ENCODE measurements at places on chromosomes 5 and 9.

DNA sequence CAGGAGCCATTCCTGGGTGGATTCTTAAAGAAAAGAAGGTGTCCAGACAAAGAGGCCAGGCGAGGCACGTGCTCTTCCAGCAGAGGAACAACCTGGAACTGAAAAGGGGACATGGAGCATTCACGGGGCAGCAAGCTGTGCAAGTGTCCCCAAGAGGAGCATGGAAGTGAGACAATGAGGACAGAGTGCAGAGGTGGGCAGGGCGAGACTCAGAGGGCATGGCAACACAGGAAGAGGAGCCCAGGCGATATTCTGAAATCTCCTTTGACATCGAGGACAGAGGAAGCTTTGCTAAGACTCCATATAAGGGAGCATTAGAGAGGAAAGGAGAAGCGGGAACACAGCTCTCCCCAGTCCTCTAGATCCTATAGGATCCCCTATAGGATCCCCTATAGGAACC, 29.4 kb upstream of the SPATA31E1 start:
- DNase-seq: no peak

DNA sequence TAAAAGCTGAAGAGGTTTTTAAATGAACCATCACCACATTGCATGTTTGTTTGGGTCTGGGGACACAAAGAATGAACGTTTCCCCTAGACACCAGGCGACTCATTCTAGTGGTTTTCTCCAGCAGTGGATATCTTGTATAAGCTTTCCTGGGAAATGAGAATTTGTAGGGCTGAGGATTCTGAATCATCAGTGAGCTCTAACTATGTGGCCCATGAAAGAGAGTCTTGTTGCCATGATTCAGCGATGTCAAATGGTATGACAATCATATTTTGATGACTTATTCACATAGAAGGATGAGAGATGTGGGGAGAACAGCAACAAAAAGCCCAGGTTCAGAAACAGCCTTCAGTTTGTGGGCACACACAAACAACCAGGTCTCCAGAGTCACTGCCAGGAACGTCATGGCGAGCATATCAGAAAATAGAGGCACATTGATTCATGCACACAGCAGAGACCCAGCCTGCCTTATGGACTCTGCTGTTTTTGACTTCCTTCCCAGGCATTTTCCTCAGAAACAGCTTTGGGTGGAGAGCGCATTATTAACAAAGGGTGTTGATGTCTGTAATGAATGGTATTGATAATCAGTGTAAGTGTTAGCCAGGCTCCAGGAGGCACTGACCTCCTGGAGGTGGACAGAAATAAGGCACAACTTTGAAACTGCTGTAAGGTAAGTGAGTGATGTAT, 13.3 kb downstream of the ZNF474 start:
- no peak for DNase-seq

GRCh38 chr5:17365811-17366138, 132.3 kb upstream of the TAF11L2 start:
- DNase-seq: no peak

DNA sequence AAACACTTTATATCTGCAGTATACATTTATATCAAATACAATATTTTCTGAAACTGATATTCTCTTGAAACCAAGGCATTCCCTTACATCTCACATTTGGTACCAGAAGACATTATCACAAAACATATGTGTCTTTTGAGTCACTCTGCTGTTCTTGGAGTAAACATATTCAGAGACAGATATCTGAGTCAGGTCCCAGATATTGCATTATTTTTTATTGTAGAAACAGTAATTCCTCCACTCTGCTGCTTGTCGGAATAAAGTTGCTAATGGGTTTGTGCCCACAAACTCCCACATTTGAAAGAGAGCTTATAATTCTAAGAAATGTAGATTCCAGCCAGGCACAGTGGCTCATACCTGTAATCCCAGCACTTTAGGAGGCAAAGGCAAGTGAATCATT, 261.1 kb upstream of the DAPK1 start:
- no peak for DNase-seq

DNA sequence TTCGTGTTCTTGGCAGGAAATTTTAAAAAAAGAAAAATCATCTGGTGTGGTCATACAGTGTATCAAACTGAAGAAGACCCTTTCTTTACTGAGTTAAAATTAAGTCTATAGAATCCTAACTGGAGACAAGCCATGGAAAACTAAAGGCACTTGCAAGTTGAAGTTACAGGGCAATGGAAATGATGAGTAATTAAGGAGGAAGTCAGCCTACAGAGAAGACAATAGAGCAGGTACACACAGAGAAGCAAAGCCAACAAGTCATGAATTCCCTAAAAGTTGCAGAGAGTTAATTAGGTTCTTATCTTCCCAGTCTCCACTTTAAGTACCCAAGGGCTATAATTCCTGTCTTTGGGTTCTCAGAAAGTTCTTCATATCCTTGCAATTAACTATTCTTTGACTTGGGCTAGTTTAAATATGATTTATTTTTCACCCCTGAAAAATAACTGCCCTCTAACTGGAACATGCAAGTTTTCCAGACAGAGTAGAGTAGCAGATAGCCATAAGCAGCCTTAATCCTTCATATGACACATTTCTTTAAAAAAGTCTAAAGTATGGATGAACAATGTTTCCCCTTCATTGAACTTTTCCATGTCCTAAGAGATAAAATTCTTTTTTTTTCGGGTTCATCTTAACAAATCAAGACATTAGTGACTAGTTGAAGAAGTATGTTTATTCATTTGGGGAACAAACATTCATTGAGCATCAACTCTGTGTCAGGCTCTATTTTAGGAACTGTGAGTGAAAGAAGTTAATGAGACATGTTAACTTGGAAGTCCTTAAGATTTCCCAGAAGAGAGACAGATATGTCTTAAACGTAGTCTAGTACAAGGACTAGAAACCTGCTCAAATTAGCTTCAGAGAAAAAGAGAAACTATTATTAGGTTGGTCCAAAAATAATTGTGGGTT, 5.2 kb upstream of the ITGA2 start:
- DNase-seq: no peak

DNA sequence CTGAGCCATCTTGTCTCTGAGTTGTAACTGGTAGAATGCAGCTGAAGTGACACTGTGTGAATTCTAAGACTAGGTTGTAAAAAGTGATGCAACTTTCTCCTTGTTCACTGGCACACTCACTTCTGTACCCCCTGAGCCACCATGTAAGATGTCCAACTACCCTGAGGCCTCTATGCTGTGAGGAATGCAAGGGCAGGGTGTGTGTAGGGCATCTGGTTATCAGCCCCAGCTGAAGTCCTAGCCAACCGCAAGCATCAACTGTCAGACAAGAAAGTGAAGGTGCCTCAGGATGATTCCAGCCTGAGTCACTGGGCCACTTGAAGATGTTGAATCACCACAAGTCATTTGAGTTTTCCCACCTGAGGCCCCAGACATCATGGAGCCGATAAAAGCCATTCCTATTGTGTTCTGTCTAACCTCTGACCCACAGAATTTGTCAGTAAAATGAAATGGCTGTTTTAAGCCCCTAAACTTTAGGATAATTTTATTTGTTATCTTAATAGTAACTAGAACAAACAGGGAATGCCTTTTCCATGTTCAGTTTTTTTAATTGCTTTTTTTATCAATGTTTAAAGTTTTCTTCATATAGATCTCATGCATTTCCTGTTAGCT, 18.7 kb upstream of the RHOBTB3 start:
- DNase-seq: peak; percentile 48

DNA sequence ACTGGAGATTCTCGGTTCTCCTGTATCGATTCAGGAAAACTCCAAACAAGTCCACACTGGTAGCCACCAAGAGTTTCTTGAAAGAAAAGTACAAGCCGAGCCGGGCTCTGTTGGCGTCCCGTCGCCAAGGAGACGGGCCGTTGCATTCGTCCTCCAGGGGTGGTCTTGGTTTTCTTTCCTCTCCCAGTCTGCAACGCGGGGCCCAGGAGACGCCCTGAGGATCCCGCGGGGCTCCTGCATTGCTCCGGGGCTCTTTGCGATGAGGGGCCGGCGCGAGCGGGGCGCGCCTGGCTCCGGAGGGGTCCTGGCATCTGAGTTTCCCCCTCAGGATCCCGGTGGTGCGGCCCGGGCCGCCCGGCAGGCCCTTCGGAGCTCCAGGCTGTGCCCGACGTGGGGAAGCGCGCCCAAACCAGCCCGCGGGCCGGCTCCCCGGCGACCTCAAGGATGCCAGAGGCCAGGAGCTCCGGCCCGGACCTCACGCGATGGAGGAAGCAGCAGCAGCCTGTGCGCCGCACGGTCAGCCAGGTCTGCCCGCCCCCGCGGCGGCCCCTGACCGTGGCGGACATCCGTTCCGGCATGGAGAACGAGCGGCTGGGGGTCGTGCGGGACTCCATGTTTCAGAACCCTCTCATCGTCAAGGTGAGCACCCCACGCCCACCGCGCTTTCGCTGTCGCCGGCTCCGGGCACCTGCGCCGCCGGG, at the start of gene CFAP77:
TSS of gene CFAP77 (plus strand) at position 384 of the 701 bp plus-strand sequence. CDS start at position 445, 61 bp downstream.
- DNase-seq: peak; percentile 28

GRCh38 chr5:132070460-132071337, 2.9 kb upstream of the CSF2 start:
- peak; percentile 58 for DNase-seq

DNA sequence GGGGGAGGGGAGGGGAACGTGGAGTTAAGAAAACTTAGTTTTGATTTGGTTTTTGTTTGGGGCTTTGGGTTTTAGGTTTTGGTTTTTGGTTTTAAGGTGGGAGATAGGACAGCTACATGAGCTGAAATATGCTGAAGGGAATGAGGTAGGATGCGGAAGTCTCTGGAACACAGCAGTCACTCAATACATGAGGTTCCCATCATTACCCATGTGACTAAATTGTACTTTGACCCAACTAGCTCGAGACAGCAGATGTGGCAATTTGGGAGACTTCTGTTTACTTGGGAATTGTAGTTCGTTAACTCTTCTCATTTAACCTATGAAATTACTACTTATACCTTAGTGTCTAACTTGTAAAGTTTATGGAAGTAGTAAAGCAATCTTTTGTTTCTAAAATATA, 124.2 kb downstream of the TLE1 start:
- DNase-seq: no peak

DNA sequence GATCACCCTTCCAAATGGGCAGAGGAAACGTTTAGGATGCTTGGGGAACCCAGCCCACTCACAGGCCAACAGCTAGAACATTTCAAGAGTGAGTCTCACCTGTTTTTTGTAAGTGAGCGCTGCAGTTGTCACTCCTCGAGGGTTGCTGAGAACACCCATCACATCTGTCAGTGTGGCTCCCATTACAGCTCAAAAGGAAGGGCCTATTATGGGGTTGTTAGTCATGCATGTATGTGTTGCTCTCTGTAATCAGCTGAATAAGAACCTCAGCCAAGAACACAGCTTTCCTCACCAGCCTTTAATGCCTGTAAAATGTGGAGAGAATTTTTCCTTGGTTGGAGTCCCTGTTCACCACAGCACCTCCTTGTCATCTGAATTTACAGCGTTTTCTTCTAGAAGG, 196.3 kb upstream of the KLF4 start:
- DNase-seq: no peak

DNA sequence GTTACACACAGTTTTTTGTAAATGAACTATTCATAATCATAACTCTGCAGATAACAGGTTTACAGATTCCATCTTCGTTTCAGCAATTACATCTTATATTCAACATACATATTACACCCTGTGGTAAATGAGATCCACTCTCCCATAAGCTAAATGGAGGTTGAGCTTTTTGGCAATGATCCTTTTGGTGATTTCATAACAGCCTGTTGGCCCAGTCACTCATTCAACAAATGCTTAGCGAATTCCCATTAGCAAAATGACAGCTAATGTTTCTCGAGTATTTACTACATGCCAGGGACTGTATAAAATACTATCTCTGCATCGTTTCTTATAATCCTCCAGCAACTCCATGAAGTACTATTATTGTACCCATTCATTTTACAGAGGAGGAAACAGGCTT, 25.4 kb upstream of the AGXT2 start:
- no peak for DNase-seq

DNA sequence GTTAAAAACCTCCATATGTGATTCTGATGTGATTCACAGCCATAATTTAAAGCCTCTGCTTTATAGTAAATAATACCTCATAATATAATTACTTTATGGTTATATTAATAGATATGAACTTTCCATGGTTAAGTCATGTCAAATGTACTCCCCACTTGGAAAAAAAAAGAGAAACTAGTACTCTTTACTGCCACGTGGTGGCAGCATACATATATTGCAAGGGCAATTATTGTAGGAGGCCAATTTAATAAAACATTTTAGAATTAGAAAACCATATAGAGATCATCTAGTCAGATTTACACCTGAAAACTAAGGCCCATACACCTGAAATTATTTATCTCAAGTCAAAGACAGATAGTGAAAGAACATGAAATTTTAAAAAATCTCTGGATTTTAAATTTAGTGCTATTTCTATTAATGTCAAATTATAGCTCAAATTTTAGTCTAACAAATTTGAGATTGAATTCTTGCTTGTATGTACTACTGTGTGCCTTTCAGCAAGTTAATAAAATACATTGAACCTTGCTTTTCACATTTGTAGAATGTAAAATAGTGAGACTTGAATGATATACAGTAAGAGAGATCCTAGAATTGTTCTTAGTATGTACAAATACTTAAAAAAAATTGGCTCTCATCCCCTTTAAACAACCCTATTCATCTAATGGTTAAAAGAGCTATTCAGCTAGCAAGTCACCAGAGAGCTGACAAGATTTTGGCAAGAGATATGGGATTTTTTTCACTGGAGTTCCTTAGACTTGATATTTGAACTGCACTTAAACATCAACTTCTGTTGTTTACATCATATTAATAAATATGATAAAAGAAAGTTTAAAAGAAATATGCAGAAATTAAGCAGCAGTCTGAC, 603.8 kb downstream of the TLE4 start:
- no peak for DNase-seq

DNA sequence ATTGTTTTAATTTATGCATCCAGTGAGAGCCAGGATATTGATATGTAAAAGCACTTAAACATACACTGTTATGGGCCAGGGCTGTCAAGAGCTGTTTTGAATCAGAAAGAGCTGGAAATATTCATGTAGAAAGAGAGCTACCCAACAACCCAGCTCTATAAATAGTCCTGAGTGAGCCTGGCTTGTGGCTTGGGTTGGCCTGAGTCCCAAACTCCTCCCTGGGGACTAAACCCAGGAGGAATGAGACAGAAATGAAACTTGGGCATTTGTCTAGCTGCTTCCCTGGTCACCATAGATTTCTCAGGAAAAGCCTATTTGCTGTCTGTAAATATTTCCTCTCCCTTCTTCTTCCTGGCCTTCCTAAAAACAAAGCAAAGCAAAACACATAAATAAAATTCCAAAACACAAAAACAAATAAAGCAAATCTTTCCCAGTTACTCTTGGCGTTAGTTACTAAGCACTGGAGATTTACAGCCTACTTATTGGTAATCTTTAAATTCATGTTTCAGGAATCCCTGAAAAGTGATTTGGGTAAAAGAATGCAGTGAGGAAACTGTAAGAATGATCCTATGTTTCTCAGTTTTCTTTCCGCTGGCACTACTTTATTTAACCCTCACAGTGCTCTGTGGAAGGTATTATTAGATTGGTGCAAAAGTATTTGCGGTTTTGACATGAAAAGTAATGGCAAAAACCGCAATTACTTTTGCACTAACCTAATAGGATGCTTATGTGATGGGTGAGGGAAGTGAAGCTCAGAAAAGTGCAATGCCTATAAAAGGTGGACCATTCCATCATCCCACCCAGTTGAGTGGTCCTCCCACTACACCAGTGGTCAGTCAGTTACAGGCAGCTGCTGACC, 111.8 kb downstream of the CARTPT start:
- no peak for DNase-seq

- DNase-seq: peak; percentile 21
Observed at GRCh38 chr5:128674837-128675446, 136.9 kb upstream of the FBN2 start.

Measured in stimulated activated naive CD8-positive, alpha-beta T cell treated with anti-CD3 and anti-CD28 coated beads, Interleukin-15, amount 100 ng/mL, for 72 hours (primary cell).